ENCODE measurements at places on chromosomes 13 and 19.

DNA sequence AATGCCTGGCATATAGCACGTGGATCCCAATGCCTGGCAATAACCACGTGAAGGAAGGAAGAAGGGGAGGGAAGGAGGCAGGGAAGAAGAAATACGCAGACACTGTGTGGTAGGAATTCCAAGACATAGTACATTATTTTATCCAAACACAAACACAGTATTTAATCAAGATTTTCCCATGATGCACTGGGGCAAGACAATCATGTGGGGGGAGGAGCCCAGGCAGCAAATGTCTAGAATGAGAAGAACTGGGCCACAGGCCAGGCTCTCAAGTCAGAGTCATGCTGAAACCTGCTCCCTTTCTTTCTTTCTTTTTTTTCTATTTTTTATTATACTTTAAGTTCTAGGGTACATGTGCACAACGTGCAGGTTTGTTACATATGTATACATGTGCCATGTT, 717.9 kb downstream of the UQCRFS1 start:
- no peak for DNase-seq

DNA sequence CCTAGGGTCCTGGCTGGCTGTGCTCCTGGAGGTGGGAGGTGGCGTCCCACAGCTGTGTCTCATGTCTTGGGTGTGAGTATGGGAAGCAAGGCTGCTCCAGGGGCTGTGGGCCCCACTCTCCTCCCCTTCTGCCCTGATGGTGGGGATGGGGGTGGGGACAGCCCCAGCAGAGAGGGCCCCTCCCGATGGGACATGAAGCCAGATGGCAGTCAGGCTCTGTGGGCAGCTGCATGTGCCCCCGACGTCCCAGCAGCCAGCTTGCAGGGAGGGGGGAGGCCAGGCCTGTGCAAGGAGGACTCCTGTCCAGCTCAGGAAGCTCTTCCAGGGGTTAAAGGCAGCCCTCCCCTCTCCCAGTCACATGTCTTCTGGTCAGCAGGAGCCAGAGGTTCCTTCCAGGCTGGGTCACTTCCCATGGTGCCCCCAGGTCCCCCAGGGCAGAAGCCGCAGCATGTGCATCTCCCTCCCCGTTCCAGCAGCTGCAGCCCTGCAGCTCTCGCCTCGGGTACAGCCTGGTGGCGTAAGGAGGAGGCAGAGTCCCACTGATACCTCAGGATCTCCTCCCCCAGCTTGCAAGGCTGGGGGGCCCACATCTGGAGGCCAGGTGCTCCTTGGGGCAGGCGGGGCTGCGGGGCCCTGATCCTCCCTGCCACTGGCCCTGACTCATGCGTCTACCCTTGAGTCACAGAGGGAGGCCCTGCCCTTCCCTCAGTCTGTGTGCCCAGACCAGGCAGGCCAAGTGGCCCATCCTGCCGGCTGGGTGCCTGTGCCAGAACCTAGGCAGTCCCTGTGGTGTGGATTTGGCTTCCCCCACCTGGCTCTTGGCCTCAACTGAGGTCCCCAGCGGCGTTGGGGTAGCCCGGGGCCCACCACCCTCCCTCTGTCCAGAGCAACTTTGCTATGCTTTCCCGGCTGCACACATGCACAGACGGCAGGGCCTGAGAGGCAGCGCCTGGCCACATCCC, 13.0 kb downstream of the YIPF2 start:
- no peak for DNase-seq

DNA sequence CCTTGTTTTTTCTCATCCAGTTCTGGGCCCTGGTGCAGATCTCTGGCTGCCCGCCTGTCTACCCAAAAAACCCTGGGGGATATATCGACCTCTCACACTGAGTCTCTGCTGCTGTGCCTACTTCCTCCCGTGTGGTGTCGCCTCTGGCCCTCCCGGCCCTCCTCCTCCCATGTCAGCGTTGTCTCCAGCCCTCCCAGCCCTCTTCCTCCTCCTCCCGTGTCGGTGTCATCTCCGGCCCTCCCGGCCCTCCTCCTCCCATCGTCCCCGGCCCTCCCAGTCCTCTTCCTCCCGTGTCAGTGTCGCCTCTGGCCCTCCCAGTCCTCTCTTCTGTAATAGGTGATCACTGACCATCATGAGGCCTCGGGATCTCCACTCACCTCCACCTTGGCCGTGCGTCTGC, 81.8 kb downstream of the GPR12 start:
- no peak for DNase-seq

DNA sequence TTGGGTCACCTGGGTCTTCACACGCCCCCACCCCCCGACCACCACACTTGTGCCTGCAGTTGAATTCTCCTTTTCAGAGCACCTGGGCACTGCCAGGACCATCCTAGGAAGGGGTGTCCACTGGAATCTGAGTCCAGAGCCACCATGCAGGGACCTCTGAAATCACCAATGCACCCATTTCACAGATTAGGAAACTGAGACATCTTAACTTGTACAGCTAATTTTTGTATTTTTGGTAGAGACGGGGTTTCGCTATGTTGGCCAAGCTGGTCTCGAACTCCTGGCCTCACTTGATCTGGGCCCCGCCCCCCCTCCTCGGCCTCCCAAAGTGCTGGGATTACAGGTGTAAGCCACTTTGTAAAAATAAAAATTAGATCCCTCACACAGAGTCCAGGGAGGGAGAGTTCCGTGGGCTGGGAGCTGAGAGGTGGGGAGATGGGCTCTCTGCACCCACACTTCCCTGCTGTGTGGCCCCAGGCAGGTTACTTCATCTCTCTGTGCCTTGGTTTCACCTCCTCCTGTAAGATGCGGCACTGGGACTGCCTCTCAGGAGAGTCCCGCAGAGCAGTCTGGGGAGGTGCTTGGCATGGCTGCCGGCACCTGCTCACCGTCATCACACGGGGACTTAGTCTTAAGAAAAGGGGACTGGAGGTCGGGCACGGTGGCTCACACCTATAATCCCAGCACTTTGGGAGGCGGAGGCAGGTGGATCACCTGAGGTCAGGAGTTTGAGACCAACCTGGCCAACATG, 45.9 kb upstream of the C19orf12 start:
- no peak for DNase-seq

DNA sequence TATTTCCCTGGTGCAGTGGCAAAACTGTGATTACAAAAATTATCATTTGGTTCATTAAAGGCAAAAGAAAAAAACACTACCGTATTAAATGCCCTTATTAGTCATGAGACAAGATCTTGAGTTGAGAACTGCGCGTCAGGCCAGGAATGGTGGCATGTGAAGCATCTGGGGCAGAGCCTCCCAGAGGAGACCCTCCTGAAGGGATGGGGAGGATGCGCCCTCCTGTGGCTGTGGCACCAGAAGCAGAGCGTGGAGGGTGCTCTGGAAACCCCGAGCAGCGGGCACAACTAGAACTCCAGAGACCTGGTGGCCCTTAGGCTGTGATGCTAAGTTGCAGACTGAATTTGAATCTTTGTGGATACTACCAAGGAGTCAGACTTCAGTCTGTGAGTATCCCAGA, 11.5 kb downstream of the CUL4A start:
- DNase-seq, result no peak
